H4 (cell line): ENCODE measurements at places on chromosomes 2 and 18.
A peak's percentile ranks its signal among the peaks of the same experiment; 100 is the strongest.

- no peak for DNase-seq
Measured at GRCh38 chr2:187718092-187718491, 163.9 kb upstream of the TFPI start.

DNA sequence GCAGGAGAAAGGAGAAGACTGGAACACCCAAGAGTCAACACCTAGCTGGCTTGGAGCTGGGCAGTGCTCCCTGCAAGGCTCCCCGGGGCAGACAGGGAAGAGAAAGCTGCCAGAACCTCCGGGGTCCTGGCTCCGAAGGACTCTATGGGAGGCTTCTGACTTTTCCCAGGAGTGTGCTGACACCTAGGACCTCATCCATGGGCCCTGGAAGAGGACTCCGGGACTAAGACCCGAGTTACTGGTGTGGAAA, 37.8 kb upstream of the ATP6V1B1 start:
- no peak for DNase-seq

DNA sequence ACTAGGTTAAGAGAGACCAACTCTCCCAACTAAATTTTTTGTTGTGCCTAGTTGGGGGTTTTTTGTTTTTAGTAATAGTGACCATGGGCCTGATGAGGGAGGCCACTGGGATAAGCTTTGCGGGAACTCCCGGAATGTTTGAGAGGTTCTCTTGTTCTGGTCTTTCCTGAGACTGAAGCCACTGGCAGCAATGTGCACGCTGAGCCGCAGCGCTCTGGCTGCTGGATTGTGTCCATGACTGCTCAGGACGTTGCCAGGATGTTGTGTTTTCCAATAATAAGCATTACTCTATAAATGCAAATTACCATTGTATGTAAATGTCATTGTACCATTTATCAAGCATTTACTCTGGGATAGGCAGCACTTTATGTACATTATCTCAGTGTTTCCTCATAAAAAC, 126.1 kb downstream of the GALNT1 start:
- no peak for DNase-seq

DNA sequence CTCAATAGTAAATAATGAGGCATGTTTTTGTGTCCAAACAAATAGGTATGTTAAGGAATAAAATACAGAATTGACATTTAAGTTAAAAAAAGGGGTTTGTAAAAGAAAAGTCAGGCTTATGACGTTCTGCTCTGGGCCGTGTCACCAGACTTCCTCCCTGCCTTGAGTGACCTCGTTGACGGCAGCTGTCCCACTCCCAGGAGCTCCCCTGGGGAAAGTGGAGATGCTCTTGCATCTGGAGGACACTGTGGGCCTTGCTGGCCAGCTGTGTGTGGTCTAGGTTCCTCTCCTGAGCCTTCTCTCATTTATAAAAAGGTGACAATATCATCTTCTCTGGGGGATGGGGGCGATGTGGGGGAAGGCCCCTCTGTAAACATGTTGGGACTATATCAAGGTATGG, 196.2 kb downstream of the CLIP4 start:
- no peak for DNase-seq

DNA sequence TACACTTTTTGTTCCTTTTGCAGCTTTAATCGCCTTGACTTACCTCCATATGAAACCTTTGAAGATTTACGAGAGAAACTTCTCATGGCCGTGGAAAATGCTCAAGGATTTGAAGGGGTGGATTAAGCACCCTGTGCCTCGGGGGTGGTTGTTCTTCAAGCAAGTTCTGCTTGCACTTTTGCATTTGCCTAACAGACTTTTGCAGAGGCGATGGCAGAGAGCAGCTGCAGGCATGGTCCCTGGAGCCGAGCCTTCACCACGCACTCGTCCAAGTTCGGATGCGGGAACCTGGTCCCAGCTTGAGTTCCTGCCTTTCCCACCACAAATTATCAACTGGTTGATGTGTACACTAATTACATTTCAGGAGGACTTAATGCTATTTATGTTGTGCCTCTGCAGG, 232.7 kb downstream of the ALPK2 start:
- no peak for DNase-seq

- DNase-seq, result no peak
Measured at GRCh38 chr2:196985511-196986183, 59.1 kb upstream of the PGAP1 start.

GRCh38 chr2:50781646-50782045, 250.3 kb downstream of the NRXN1 start:
- no peak for DNase-seq

DNA sequence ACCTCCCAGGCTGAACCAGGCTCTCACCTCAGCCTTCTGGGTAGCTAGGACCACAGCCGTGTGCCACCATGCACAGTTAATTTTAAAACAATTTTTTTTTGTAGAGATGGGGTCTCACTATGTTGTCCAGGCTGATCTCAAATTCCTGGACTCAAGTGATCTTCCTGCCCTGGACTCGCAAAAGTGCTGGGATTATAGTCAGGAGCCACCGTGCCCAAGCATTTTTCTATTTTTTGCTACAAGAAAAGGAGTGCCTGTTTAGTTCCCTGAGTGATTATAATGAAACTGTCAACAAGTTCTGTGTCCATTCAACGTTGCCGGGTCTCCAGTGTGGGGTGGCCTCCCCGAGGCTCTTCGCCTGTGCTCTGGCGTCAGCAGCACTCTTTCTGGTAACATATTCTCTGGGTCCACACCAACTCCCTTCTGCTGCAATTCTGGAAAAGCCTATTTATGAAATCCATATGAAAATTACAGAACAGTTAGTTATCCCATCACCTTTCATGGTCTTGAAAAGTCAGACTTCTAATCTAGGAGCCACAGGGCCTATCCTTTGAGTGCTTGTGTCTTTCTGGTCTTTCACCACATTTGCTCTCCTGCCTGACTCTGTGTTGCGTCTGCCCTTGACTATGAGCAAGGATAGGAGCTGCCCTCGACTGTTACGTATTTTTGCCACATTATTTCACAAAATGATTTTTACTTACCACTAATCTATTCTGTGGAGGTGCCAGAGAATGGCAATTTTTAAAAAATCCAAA, 172.7 kb downstream of the SOCS6 start:
- DNase-seq, result no peak

GRCh38 chr2:150469706-150470274, 17.7 kb downstream of the RND3 start:
- no peak for DNase-seq

DNA sequence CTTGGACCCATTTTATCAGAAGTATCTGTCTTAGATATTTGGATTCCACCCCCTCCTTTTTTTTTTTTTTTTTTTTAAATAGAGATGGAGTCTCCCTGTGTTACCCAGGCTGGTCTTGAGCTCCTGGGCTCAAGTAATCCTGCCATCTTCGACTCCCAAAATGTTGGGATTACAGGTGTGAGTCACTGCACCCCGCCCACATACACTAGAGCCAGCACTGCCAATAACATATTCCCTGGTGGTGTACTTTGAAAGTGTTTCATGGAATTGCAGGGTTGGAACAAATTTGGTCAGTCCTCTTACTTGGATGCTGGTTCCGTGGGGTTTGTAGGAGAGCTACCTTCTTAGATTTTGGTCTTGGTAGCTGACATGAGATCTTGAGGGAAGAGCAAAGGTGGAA, 15.0 kb downstream of the PDCL3 start:
- no peak for DNase-seq

- peak; percentile 16 for DNase-seq
Measured at GRCh38 chr2:55309446-55309845, 40.4 kb upstream of the MTIF2 start.

- DNase-seq, result no peak
Measured at GRCh38 chr18:76654577-76654976, 159.5 kb upstream of the ZNF516 start.

DNA sequence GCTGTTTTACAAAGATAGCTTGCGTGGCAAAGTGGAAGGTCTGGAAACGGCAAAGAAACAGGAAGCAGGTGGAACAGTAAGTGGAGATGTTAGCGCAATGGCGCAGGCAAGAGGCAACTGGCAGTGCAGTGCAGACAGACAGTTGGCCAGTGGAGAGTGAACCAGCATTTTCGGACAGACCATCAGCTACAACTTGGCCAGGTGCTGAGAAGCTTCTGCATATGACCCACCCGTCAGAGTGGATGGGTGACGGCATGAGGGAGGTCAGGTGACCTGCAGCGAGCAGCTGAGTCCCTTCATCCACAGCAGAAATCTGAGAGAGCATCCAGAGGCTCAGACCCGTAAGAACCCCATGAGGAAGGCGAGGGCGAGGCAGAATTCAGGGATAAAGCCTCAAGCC, 33.8 kb downstream of the NPC1 start:
- DNase-seq, result no peak

- DNase-seq, result no peak
Measured at GRCh38 chr2:238567067-238567855, 140.5 kb downstream of the ASB1 start.

DNA sequence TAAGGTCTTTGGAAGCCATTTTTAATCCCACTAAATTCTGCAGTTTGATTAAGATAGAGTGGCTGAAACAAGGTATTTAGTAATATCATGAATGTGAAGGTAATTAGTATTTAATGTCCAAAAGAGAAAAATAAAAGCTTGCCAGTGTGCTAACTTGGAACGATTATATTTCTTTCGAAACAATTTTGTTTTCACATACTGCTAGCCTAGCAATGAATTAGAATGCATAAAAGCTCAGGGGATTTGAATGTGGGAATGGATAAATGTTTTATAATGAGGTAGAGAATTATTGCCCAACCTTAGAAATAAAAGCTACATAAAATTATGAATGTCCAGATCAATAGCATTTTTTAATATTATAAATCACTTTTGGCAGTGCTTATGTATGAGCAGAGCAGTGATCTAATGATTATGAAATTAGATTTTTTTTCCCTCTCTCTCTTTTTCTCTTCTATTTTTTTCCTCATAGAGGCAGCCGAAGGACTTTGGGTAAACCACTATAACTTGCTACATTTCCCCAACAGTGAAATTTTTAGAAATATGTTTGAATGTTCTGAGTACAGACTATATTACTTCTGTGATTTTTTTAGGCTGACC, 75.5 kb downstream of the PLCL1 start:
- DNase-seq, result no peak

- DNase-seq, result peak; percentile 88
Measured at GRCh38 chr2:232013701-232014353, 52.3 kb downstream of the DIS3L2 start.

- no peak for DNase-seq
Measured at GRCh38 chr18:36389811-36390581, 92.5 kb downstream of the FHOD3 start.

DNA sequence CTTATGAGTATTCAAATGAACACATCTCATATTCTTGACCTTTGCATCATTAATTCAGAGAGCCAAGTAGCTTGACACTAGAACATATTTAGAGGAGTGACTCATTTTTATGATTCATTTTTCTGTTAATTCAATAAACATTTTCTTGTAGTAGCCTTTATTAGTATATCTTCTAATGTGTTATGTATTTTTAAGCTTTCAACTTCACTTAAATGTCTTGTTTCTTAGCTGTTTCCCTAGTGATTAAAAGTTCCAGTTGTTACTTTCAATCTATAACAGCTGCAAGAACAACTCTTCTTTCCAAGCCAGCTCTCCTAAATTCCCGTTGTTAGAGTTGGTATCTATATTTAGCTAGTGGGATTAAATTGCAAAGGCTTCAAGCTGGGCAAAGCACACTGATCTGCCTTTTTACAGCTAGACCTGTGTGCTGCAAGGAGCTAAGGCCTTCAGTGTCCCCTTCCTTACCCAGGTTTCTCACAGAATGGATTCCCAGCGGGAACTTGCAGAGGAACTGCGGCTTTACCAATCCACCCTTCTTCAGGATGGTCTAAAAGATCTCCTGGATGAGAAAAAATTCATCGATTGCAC, at the start of gene KLHL41:
Gene KLHL41, plus strand, starts transcription at position 405 of the 588 bp plus-strand sequence. Its CDS starts 77 bp downstream, at position 482.
- DNase-seq, result no peak

DNA sequence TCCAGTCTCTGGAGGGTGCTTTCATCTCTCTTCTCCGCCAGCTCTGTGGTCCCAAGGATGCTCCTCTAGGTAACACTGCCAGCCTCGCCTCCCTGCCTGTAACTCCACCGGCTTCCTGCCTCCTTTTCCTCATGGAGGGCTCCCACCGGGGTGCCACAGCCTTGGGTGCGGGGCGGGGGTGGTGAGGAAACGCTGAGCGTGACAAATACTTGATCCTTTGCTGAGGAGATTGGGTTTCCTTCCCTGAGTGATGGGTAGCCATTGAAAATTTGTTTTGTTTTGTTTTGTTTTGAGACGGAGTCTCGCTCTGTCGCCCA, 25.1 kb downstream of the TIMM21 start:
- DNase-seq, result no peak

DNA sequence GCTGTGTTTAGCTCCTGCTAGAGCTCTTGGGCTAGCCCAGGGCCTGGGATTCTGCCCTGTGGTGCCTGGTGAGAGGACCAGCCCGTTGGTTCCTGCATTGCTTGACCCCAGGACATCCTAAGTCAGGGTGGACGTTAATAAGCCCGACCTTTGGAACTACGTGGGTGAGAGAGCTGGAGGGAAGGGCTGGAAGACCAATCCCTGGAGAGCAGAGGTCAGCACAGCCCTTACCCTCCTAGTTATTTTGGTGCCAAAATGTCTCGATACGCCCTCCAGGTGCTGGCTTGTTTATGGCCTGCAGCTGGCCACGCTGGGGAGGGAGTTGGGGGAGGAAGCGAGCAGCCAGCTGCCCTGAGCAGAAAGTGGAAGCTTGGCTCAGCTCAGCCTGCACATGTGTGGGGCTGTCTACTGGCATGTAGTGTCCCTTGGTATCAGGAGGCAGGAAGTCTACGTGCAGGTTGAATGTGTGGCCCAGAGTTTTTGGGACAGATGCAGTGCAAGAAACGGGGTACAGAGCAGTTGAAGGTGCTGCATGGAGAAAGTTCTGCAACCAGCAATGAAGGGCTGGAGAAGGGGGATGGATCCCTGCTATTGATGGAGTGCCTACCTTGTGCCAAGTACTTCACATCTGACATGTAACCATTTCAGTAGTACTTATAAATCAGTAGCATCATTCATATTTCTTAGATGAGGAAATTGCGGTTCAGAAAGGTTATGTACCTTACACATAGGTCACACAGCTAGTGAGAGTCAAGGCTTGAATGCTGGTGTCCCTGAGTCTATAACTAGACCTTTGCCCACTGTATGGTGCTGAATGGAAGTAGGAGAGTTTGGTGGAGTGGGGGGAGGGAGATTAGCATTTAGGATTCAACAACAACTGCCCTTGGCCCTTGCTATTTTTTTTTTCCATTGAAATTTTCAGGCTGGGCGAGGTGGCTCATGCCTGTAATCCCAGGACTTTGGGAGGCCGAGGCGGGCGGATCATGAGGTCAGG, 5.0 kb upstream of the DGKD start:
- DNase-seq, result no peak

- DNase-seq, result peak; percentile 32
Measured at GRCh38 chr2:226184940-226185615, 614.5 kb downstream of the IRS1 start.

- no peak for DNase-seq
Measured at GRCh38 chr18:577643-578375, 2.4 kb upstream of the CETN1 start.

GRCh38 chr2:196555726-196556125, 83.8 kb upstream of the CCDC150 start:
- DNase-seq, result no peak
